GM19239 (cell line): ENCODE measurements at places on chromosomes 3 and 15.
A peak's percentile ranks its signal among the peaks of the same experiment; 100 is the strongest.

DNA sequence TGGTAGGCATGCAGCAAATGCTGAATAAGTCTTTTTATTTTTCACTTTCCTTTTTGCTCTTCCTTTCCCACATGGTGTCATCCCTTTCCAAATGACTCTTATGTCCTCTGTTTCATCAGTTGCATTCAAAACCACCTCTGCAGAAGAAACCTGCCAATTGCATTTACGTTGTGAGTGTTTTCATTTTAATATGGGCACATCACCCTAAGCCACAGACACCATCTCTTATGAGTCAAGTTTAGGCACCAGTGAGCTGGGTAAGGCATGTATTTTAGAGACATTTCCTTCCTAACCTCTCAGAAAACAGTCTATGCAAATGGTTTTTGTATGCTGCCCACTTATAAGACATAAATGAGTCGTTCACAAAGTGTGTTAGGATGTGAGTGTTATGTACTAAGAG is 223.3 kb upstream of the ADAMTS9 start:
- no peak for DNase-seq

- no peak for DNase-seq
Measured at GRCh38 chr15:38861108-38861507, 296.5 kb upstream of the RASGRP1 start.

DNA sequence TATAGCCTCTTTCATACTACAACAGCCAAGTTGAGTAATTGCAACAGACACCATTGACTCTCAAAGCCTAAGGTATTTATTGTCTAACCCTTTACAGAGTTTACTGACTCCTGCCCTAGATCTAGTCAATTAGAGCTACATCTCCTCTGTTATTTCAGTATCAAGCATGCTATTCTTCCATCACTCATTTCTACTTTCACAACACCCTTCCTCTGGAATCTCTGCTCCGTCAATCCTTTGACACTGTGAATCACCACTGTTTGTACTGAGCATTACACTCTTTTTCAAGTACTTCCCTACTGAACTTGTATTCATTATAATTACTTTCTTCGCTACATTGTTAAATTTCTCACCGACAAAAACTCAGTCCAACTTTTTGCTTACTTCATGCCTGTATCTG is 121.8 kb downstream of the ZNF609 start:
- no peak for DNase-seq

- DNase-seq = no peak
Measured at GRCh38 chr3:166484470-166484869, 647.2 kb upstream of the BCHE start.

GRCh38 chr15:98442379-98442833 is 205.9 kb upstream of the IGF1R start:
- no peak for DNase-seq

GRCh38 chr3:16460273-16460672 is 53.2 kb downstream of the RFTN1 start:
- no peak for DNase-seq

DNA sequence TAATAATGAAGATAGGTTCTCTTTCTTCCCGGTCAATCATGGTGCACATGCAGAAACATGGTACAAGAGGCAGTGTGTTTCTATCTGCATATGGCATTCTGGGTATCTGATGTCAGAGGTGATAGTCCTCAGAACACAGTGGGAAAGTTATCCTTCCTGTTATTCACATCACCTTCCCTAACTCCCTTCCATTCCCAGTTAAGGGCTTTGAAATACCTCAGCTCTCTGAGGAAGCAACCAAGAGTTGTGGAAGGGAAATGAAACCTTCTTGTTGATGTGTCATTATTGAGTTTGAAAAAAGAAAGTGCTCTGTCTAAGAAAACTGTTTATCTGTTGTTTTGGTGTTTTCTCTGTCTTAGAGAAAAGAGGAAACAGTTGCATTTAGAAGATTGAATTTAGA is 21.9 kb upstream of the P2RY13 start:
- DNase-seq = peak; percentile 15

GRCh38 chr15:56856934-56857333 is 61.5 kb upstream of the TCF12 start:
- DNase-seq = no peak

DNA sequence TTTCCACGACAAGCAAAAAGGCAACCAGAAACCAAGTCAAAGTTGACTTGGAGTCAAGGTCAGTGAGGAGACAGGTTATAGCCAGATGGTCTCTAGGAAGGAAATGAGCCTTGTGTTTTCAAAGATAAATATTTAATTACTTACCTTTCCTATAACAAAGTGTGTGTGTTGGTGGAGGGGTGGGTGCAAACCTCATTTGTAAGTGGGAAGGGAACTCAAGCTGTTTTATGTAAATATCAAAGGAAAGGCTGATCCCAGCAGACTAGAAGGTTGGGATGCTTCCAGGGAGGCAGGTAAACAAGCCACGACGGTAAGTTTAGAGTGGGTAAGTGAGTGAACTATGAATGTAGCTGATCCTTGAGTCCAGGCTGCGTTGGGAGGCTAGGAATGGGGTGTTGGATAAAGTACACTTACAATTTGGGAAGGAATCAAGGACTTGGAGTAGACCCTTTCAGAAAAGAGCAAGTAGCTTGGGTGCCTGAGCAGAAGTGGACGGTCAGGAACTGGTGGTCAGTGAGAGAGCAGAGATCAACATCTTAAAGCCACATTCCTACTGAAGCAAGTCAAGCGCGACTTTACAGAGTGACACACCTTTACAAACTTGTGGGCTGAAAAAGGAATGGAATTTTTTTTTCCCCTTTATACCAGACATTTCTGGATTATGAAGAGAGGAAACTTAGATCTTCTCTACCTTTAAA is 82.0 kb upstream of the TBL1XR1 start:
- DNase-seq = no peak

GRCh38 chr3:47016086-47016933 is 36.8 kb downstream of the NBEAL2 start:
- no peak for DNase-seq

GRCh38 chr3:151410891-151411559 is 26.5 kb upstream of the P2RY12 start:
- DNase-seq = no peak

DNA sequence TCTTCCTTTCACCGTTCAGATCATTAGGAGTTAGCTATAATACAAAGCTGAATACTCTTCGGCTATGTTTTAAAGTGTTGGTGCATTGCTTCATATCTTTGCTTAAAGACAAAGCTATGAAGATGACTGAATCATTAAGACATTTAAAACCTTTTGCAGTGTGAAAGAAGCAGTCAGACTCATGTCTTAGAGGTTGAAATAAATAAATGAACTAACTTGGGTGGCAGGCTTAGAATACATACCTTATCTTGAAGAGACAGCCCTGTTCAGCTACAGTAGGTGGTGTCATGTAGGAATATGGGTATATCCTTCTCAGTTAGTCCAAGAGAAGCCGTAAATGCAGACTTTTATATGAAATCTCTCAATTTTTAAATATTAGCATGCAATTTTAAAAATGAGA is 63.4 kb downstream of the OPA1 start:
- DNase-seq = no peak

DNA sequence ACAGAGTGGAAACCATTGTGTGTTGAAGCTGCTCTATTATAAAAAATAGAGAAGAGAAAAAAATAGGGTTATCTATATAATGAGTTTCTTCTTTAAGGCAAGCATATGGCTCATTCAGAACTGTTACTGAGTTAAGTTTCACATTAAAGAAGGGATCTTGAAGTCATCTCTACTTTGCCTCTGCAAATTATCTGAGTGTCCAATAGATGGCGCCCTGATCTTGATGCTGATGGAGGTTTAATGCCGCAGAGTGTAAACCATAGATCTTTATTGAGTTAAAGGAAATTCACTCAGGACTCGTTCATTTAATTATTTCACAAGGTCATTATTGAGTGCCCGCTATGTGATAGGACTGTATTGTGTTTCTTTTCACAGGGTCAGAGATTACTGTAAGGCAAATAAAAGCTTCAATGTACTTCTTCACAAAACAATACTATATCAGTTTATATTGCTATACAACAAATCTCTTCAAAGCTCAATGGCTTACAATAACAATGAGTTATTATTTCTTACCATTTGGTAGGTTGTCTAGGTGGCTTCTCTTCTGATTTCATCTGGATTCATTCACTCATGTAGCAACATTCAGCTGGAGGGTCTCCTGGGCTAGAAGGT is 171.4 kb downstream of the NSUN3 start:
- no peak for DNase-seq

GRCh38 chr3:18415839-18416238 is 9.3 kb downstream of the SATB1 start:
- DNase-seq = no peak

GRCh38 chr3:72682936-72683452 is 165.3 kb downstream of the SHQ1 start:
- DNase-seq = no peak

DNA sequence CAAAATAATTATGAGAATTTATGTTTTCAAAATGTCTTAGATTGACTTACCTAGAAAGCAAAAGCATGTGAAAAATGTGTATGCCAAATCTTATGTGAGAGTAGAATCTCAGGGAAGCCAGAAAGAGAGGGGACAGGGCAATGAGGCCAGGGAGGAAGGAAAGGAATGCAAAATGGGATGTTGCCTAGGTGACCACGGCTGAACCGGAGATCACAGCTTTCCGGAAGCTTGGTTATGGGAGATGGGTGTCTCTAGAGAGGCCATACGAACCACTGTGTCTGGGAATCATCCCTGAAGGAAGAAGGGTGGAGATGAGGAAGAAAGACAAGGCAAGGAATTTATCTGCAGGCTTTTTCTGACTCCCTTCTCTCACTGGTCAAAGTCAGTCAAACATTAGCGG is 76.0 kb downstream of the SUCLG2 start:
- no peak for DNase-seq

- DNase-seq = no peak
Measured at GRCh38 chr3:104796556-104796955, 570.2 kb upstream of the ALCAM start.

DNA sequence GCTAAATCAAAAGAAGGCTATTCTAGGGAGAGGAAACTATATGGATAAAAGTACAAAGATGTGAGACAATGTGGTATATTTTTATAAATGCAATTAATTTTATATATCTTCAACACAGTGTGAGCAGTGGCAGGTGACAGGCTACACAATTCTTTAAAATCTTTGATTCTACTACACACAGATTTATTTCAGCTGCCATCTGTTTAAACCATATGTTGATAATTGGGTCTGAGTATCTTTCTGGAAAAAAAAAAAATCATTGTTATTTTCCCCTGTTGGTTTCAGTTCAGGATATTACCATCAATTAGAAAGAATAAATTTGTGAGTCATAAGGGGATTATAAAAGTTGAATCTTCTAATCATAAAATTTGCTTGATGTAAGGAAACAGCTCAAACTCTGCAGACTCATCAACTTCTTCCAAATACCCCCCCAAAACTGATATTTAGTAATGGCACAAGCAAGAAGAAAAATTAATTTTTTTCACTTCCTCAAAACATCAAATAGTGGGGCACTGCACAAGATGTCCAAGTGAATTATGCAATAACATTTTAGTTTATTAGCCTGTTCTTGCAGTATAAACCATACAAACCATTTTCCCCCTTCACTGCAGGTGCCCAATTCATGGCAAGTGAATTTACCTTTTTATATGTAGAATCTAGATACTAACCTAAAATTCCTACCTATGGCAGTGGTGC is 12.0 kb downstream of the PIERCE2 start:
- DNase-seq = no peak

GRCh38 chr3:138460536-138461205 is 26.3 kb downstream of the ESYT3 start:
- DNase-seq = no peak

DNA sequence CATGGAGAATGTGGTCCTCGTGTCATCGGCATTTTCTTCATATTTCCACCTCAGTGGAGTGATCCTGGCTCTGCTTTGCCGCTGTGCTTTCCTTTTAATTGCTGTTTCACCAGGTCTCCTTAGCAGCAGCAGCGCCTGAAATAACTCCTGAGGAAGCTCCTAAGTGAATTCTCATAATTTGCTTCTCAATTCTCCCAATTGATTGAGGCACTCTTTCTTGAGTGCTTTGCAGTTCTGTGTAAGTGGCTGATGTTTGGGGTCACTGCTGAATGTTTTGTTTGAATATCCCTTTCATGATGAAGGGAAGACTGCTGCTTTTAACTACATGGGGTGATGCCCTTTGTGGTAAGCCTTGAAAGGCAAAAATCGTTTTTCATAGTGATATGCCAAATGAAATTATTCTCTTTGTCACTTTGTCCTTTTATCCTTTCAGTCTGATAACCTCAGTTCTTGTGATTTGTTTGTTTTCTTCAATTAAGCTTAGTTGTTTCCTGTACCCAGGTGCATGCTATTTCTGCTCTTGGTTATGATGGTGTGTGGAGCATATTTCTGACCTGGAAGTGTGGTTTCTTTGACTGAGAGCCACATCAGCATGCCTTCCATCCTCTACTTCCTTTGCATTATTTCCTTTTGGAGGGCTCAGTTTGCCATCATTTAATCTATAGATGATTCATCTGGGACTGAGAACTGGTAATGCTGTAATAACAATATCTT is 36.7 kb downstream of the HMG20A start:
- DNase-seq = no peak

GRCh38 chr3:115513416-115513800 is 109.9 kb upstream of the GAP43 start:
- no peak for DNase-seq

- no peak for DNase-seq
Measured at GRCh38 chr3:123401836-123402530, 46.9 kb downstream of the ADCY5 start.

- DNase-seq = peak; percentile 5
Measured at GRCh38 chr3:135784557-135784956, 181.0 kb upstream of the PPP2R3A start.

GRCh38 chr3:24678021-24678420 is 183.4 kb upstream of the THRB start:
- no peak for DNase-seq

- no peak for DNase-seq
Measured at GRCh38 chr15:57333487-57333886, 42.8 kb upstream of the CGNL1 start.

GRCh38 chr3:149705416-149705815 is 46.9 kb downstream of the COMMD2 start:
- DNase-seq = no peak

- no peak for DNase-seq
Measured at GRCh38 chr3:123602325-123602724, 17.5 kb upstream of the HACD2 start.

DNA sequence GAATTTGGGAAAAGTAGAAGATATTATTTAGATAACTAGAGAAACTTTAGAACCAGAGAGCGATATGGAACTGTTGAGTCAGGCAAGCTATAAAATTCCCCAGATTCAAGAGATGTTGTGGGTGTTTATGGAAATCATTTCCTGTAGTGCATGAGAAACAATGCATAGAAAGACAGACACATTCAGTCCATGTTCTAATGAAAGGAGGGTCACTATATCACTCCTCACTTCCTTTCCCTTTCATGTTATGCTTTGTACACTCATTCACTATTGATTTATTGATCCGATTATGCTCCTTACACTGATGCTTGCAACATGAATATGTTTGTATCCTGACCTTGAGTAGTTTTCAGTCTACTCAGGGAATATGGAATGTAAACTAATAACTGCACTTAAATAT is 1459.9 kb upstream of the ALCAM start:
- no peak for DNase-seq

DNA sequence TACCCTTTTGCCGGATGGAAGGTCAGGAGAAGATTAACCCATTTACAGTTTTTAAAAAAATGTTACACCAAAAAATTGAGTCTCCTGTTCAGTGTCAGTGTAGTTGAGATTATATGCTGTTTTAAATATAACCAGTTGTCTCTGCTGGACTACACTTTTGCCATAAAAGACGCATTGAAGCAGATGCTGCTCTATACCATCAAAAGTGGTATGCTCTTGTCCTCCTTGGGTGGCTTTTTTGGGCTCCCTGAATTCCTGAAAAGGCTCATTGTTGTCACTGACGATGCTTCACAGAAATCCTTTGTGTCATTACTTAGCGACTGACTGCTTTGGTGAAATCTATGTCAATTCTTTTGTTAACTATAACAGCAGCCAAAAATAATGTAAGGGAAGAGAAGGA is 133.9 kb upstream of the SKOR1 start:
- DNase-seq = no peak
